ENCODE measurements at places on chromosomes 6 and 20.
A peak's percentile ranks its signal among the peaks of the same experiment; 100 is the strongest.

DNA sequence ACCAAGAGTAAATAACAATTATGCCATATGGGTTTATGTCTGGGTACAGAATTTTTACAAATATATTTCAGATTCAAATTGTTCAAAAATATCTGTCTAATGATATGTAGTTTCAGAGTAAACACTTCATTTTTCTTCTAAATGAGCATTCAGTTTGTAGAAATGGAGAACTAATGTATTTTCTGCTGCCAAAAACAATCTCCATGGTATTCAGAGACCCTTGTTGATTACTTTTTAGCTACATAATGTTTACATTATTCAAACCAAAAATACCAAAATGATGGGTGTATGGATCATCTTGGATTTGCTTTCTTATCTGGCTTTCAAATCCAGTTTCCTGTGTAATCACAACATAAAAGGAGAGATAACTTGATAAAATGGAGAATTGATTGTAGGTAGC lies 576.0 kb upstream of the CDH4 start:
- no peak for DNase-seq

- no peak for DNase-seq
These were observed 517.0 kb downstream of the LMBRD1 start for GRCh38 chr6:69279805-69280204.

GRCh38 chr20:1338801-1339200 lies 9.9 kb upstream of the SDCBP2 start:
- no peak for DNase-seq

GRCh38 chr20:9392892-9393857 lies 121.2 kb upstream of the LAMP5 start:
- no peak for DNase-seq

DNA sequence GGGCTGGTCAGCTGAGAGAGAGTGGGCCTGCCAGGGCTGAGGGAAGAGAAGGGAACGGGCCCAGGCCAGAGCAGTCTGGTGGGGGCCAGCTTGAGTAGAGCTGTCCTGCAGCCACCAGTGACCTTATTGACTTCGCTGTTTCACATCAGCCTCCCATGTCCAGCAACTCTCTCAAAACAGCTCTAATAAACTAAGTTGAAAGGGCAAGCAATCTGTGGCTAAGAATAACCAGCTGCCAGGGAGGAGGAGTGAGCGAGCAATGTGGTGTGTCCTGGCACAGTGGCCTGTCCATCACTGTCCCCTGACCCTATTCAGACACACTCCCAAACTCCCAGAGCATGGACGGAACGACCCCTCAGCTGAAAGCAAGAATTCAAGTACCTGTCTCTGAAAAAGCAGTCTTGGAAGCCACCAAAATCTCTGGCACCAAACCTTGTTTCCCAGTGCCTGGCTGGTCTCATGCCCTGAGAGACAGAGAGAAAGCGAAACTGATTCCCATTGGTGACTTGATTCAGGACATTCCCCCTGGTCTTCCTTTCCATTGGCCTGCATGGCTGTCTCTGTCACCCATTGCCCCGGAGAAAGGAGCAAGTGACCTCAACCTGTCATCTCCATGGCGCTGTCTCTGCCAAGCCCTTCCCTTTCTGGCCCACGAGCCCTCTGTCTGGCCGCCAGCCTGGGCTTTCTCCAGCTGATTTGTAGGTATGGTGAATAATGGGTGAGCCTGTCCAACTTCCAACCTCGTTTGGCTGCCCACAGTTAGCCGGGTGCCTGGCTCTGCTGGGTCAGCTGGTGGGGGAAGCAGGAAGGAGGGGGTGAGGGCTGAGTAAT lies at the start of gene DDO:
Gene DDO, minus strand, starts transcription at position 490 of the 831 bp plus-strand sequence. CDS start 2,113 bp downstream, outside the sequence.
- DNase-seq, result no peak

DNA sequence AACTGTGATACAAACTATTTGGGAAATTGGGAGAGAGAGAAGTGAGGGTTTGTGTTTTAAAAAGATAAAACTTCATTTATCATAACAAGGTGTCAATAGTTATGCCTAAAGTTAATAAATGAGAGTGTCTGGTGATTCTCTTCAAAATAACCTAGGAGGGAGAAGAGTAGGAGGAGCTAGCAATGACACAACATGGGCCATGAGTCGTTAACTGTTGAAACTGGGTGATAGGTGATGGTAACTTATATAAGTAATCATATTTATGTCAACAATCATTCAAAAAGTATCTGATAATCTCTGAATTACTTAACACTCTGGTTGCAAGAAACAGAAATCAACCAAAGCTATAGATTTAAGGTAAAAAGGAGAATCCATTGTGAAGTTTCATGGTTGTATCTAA lies 46.8 kb upstream of the INSM1 start:
- DNase-seq, result no peak

DNA sequence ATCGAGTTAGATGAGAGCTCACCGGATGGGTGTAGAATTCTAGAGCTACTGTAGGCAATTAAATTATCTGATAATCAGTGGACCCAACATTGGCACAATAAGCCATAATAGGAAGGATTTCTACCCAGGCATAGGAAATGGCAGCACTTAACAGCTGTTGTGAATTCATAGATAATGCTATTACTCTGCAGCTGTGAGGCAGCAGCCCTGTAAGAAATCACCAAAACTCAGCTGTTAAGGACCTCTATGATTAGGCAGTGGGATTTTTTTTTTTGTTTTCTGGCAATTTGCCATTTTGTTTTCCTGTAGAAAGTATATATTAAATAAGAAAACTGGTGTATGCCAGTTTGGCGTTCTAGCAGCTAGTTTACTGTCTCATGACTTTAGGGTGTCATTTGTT lies 609.1 kb upstream of the SLC35B3 start:
- no peak for DNase-seq

- DNase-seq, result no peak
These were observed 42.0 kb downstream of the IRAK1BP1 start for GRCh38 chr6:78909391-78909790.

DNA sequence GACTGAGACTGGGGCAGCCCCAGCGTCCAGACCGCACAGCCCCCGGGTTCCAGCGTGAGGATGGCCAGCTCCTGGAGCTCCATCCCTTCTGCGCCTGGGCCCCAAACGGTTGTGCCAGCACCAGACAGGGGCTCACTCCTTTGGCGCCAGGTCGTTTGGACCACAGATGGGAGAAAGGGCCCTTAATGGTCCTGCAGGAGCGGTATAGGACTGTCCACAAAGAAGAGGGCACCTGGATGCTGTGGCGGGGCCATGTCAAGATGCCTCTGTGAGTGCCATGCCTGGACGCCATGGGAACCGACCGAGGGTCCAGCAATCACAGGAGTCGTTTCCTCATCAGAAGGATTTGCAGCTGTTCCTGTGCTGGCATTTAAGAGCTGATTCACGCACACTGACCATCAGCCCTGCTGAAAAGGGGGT lies 82.7 kb downstream of the DLL1 start:
- no peak for DNase-seq

GRCh38 chr6:32244946-32245398 lies 21.1 kb upstream of the NOTCH4 start:
- DNase-seq, result no peak

GRCh38 chr6:165800337-165800736 lies 137.3 kb upstream of the PDE10A start:
- no peak for DNase-seq

GRCh38 chr6:113464960-113465359 lies 392.2 kb upstream of the MARCKS start:
- DNase-seq, result no peak

DNA sequence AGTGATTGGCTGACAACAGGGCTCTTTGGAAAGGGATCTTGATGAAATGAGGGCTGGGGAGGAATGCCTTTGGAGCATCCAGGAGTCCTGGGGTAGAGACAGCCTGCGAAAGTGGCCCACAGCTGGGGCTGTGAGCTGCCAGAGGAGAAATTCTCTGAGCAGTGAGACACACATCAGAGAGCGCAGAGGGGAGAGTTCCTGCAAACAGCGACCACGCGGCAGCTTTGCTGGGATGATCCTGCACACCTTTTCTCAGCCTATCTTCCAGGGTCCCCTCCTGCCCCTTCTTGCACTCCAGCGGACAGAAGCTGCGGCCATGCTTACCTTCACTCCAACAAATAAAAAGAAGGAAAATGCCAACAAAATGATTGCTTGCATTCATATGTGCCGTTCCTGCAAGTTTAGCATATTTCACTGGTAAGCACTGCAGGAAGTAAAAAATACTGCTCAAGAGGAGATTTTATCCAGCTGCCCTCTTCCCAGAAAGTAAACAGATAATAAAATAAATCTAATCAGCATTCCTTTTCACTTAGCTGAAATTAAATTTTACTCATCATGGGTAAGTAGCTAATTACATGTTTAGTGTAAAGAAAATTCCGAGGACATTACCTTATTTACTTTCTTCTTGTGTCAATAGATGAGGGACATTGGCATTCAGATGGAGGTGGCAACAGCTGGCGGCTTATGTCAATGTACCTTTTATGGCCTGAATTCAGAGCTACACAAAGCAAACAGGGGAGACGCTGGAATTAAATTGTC lies 339.9 kb upstream of the ARID1B start:
- peak; percentile 11 for DNase-seq

GRCh38 chr6:30611150-30611855 lies 5.7 kb downstream of the PPP1R10 start:
- DNase-seq, result no peak

- DNase-seq, result no peak
These were observed 67.7 kb upstream of the NOTCH4 start for GRCh38 chr6:32291543-32291942.

GRCh38 chr20:48695255-48695654 lies 132.5 kb downstream of the PREX1 start:
- DNase-seq, result no peak

DNA sequence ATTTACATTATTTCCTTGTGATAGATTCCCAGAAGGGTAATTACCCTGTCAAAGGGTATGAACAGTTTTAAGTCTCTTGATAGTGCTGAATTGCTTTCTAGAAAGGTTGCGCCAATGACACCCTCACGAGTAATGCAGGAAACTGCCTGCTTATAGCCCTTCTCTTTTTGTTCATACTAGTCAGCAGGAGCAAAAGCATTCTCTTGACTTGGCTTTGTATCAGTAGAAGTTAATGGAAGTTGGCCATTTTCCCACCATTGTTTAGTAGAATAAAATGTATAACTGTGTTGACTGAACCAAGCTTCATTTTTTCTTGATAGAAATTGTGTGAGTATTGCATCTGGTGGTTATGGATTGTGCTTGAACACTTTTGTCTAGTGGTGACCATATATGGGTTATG lies 100.1 kb downstream of the FARS2 start:
- DNase-seq, result no peak

DNA sequence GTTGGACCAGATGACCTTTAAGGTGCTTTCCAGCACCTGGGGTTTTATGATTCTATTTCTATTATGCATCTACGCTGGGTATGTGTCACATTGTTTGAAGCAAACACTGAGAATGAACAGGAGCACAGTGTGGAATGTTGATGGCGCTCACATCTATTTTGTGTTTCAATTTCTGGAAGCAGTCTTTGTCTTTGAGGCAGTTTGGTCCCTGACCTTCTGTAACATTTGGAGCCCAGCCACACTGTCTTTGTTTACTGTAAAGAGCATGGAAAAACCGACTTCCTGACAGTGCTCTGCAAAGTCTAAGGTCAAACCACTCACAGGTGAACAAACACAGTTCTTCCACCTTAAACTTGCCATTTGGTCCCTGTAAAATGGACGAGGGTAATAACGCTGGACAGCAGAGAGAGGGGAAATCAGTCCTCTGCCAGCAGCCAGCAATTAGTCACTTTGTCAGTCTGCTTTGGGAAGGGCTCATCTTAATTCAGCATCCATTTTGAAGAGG lies 155.5 kb downstream of the PRL start:
- no peak for DNase-seq

DNA sequence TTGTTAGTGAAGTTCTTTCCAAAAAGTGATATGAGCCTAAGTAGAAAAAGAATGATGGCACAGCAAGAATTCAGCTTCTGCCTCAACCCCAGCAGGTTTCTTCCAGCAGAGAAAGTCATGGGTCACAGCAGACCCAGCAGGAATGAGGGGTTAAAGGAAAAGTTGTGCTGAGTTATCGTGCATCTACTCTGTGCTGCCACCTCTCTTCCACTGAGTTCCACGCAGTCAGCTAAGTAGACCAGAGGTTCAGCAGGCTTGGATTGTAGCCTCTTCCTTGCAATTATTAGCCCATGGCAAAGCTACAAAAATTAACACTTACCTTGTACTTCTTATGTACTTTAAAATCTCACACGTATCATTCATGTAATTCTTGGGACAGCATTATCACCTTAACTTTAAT lies 510.8 kb downstream of the PTPRT start:
- DNase-seq, result no peak

DNA sequence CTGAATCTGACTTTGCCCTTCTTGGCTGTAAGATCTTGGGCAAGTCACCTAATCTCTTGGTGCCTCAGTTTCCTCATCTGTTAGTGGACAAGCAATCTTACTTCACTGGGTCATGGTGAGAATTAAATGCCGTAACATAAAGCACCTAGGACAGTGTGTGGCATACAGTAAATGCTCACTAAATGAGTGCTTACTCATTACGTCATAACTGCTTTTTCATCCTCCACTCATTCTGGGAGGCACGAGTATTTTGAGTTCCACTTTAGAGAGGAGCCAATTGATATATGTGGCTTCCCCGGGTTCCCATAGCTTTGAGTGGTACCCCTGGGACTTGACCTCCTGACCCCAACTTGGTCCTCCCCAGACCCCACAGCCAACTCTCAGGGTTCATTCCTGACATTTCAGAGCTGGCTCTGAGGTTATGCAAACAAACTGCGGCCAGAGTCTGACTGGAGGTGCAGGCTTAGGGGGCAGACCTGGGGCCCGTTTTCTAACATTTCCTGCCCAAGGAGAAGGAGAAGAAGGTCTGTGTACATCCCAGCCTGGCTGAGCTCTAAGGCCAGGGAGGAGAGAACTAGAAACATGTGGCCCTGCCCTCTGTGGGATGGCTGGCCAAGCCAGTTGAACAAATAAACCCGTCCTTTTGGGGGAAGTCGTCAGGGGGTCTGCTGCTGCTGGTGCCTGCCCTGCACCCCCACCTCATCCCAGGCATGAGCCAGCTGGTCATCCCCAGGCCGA lies 5.8 kb downstream of the ANGPT4 start:
- no peak for DNase-seq

- DNase-seq, result no peak
These were observed 61.2 kb downstream of the FOXC1 start for GRCh38 chr6:1670711-1671462.

- no peak for DNase-seq
These were observed 35.5 kb downstream of the PPP1R16B start for GRCh38 chr20:38840894-38841470.

- no peak for DNase-seq
These were observed 57.0 kb downstream of the UBE3D start for GRCh38 chr6:83008626-83009025.

GRCh38 chr6:41358503-41358902 lies 23.1 kb downstream of the NCR2 start:
- DNase-seq, result no peak

DNA sequence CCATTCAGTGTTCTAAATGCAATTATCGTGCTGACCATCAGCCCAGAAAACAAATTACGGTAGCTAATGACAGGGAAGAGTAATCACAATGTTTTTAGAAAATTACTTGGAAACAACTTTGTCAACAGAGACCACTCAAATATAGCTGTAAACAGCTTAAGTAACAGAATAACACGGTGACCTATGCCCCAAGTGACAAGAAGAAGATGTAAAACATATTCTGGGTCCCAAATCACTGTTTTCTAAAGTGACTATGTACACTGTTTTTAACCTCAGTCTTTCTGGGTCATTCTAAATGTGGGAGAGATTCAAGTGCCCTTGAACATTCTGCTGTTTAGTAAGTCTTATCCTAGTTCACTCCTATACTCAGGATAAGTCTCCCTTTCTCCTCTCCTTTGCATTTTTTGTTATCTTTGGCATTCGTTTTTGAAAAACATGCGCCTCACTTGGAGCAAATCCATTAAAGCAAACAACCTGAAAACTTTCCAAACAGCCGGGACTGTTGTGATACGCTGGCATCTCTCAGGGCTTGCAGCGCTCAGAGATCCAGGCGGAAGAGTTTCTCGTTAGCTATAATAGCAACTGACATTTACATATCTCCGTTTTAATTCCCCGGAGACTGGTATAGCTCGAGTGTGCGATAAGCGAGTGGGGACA lies 114.5 kb upstream of the SOX4 start:
- no peak for DNase-seq

Data from NCI-H187 treated with DMSO at 0.1 percent for 48 hours (cell line).